ENCODE measurements at places on chromosomes 3 and 15. TPM values are rescaled to one million over a fixed set of nuclear protein-coding genes. Genes with fewer than 3 reads are reported as not detected.

The CYP1A1 gene
- not detected for polyA plus RNA-seq

The CCDC9B gene
- polyA plus RNA-seq, result 17.0 TPM

The POLQ gene
- polyA plus RNA-seq, result 2.5 TPM

The SATB1 gene
- polyA plus RNA-seq, result 44.9 TPM

The PRICKLE2 gene
- polyA plus RNA-seq, result 6.9 TPM

The MELTF gene
- polyA plus RNA-seq, result 5.7 TPM

The ADCY5 gene
- polyA plus RNA-seq, result 4.3 TPM

The SLC24A5 gene
- polyA plus RNA-seq, result not detected

The PCLAF gene
- polyA plus RNA-seq, result 27.1 TPM

The SLC27A2 gene
- polyA plus RNA-seq, result 0.09 TPM

The CAMKV gene
- 0.13 TPM for polyA plus RNA-seq

The BNIP2 gene
- 44.4 TPM for polyA plus RNA-seq

The TIPIN gene
- 12.0 TPM for polyA plus RNA-seq

The IGSF11 gene
- polyA plus RNA-seq, result 1.7 TPM

The CXCR6 gene
- 0.28 TPM for polyA plus RNA-seq

DNA sequence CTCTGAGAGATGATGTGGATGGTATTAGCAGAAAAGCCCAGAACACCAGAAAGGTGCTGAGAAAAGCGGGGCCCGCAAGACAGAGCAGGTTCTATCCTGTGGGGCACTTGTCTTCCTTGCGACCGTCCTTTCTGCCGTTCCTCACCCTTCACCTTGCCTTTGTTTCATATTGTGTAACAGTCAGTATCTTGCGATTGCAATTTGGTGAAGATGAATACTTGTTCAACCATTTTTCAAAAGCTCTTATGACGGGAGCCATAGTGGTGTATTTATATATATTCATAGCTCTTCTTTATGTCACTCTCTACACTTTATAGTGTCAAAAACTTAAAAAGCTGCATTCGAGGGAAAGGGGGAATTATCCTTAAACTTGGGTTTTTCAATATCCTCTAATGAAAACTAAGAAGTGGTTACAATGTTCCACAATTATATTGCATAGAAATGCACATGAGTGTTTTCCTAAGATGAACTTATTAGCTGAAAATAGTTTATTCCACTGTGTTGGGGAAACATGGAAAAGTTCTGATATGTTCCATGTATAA, 797 bp downstream of the MAP3K13 start:
- no peak for DNase-seq

GRCh38 chr3:31106204-31106603, 211.7 kb upstream of the GADL1 start:
- DNase-seq, result no peak

- DNase-seq, result no peak
These were observed 6.2 kb upstream of the CCDC80 start for GRCh38 chr3:112647122-112647521.

- DNase-seq, result no peak
These were observed 96.0 kb upstream of the CCDC80 start for GRCh38 chr3:112736805-112737566.

DNA sequence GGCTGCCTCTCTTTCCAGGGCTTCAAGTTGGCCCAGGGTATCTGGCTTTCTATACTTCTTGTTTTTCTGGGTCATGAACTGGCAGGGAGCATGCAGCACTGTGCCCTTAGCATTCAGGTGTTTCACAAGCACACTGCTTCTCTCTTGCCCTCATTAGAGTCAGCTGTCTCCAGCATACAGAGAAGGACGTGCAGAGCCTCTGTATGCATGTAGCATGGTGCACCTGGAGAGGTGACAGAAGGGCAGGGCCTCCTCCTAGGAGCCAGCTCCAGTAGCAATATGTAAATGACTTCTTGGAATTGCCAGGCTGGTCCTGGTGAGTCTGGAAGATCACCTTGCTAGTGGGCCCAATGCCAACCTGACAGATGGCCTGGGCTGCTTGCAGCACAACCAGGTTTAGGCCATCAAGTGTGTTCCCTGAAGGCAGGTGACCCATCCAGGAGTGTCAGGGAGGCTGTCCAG, 44.8 kb upstream of the ATP2C1 start:
- no peak for DNase-seq

GRCh38 chr15:40238532-40239403, at the start of gene PAK6:
Gene PAK6 (plus strand): TSS chr15:40239063. CDS start chr15:40264786, 25,723 bp downstream.
- no peak for DNase-seq

GRCh38 chr3:14290631-14291385, 111.6 kb upstream of the SLC6A6 start:
- DNase-seq, result no peak

DNA sequence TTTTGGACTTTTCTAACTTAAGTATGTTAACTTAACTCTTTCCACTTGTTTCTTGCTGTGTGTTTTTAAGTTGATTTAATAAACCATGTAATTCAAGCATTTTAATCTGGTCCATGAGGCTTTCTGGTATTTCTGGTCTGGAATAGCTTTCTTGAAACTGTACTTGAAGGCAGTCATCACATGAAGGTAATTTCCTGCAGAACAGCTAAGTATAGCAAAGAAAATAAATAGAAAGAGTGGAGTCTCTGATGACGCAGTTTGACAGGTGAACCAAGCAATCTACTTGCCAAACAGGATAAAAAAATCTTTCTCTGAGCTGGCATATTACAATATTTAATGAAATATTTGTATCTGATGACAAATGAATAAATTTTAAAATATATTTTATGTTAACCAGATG, 74.9 kb downstream of the BTLA start:
- DNase-seq, result no peak

DNA sequence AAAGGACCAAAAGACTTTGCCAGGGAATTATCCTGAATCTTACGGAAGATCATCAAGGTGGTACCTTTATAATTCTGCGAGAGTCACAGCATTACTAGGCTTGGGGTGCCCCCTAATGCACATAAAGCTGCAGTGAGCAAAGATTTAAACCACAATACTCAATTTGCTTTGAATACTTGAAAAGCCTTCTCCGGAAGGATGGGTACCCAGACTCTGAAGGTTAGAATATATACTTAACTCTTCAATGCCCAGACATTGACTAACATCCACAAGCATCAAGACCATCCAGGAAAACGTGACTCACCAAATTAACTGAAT, 117.8 kb upstream of the KCNH8 start:
- no peak for DNase-seq

DNA sequence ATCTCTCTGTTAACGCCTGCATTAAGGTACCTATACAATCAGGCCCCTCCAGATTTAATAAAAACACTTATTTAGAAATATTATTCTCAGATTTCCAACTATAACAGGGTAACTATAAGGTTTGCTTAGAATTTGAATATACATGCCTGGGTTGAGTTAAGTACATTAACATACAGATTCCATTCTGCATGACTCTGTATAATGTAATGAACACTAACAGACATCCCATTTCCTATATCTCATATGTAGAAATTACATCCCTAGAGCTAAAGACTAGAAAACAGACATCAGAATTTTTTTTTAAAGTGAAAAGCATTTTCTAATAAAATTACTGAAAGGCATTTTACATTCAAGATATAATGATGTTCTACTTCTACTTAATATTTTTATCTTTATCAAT, 162.5 kb downstream of the MECOM start:
- DNase-seq, result no peak

DNA sequence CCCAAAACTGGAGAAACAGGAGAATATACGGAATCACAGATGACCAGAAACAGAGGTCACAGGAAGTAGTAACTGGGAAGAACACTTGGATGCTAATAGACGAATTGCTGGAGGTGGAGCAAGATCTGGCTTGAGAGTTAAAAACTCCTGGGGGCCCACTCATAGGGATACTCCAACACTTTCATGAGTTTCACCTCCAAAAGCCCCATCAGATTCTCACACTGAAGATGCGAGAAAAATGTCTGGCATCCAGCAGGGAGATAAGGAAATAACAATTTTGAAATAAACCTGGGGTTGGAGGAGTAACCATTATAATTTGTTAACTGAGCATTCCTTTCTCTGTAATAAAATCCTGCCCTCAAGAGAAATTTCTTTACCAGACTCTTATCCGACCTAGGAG, 154.0 kb downstream of the ANXA2 start:
- no peak for DNase-seq

DNA sequence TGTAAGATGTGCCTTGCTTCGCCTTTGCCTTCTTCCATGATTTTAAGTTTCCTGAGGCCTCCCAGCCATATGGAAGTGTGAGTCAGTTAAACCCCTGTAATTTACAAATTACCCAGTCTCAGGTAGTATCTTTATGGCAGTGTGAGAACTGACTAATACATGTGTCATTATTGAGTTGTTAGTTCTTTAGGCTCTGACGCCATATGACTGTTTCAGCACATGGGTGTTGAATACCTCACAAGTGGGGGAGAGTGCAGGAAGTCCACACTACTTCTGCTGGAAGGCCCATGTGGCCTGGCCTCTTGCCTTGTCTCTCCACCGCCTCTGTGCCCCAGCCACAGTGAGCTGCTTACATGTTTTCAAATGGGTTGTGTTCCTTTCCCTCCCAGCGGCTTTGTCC, 28.5 kb downstream of the MFSD1 start:
- no peak for DNase-seq

DNA sequence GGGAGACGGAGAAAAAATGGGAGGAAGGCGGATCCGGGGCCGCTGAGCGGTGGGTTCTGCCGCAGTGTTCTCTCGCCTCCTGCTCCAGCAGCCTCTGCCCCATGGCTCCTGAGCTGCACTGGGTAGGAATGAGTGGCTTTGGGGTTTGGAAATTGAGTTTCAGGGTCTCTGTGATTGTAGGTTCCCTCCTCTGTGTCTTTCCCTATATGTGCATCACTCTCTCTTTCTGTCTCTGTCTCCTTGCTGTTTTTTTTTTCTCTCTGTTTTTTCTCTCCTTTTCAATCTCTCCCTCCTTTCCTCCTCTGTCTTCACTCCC, 1.9 kb downstream of the GRM7 start:
- no peak for DNase-seq

- DNase-seq, result no peak
These were observed 10.6 kb downstream of the TMEM158 start for GRCh38 chr3:45215466-45215865.

DNA sequence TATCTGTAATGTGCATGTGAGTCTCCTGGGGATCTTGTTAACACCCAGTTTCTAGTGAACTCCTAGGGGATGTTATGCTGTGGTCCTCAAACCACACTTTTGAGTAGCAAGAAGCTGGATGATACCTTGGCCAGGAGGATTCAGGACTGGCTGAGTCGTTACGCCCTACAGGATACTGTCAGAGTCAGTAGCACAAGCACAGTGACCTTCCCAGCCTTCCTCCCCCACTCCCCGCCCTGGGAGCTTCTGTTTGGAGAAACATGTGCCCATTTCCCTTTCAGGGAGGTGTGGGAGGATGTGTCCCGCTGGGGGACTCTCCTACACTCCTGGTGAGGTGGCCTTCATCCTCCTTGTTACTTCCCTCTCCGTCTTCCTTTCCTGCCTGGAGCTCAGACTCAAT, 76.4 kb upstream of the TRPM1 start:
- DNase-seq, result no peak

DNA sequence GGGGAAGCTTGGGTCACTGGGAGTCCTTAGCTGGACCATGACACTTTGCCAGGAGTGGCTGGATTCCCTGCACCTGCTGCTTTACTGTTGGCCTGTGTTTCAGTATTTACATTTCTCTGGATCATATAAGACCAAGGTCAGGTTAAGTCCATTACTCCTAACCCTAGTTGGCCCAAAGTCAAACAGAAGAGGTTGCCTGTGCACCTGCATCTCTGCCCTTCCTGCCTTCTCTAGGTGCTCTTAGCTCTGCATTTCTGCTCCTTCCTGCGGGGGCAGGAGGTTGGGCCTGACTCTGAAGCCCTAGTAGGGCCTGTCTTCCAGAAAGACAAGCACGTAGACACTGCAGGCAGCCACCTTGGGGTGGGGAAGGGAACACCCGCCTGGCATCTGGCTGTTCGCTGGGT, 124.3 kb downstream of the RPLP1 start:
- no peak for DNase-seq

- peak; percentile 86 for DNase-seq
These were observed 423.7 kb upstream of the SEMA6D start for GRCh38 chr15:47293466-47294162.

- no peak for DNase-seq
These were observed 227.6 kb upstream of the POU1F1 start for GRCh38 chr3:87503900-87504498.

GRCh38 chr3:171790574-171790897, 19.7 kb downstream of the PLD1 start:
- no peak for DNase-seq

- no peak for DNase-seq
These were observed 18.6 kb upstream of the AADAC start for GRCh38 chr3:151795276-151795675.

- peak; percentile 48 for DNase-seq
These were observed 172.5 kb upstream of the GADL1 start for GRCh38 chr3:31067004-31067403.

DNA sequence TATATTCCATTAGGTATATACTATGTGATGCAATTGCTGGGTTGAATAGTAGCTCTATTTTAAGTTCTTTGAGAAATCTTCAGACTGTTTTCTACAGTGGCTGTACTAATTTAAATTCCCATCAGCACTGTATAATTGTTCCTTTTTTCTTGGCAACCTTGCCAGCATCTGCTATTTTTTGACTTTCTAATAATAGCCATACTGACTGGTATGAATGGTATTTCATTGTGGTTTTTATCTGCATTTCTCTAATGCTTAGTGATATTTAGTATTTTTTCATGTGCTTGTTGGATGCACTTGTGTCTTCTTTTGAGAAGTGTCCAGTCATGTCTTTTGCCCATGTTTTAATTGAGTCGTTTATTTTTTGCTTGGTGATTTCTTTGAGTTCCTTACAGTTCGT, 145.1 kb upstream of the PLSCR5 start:
- DNase-seq, result no peak

DNA sequence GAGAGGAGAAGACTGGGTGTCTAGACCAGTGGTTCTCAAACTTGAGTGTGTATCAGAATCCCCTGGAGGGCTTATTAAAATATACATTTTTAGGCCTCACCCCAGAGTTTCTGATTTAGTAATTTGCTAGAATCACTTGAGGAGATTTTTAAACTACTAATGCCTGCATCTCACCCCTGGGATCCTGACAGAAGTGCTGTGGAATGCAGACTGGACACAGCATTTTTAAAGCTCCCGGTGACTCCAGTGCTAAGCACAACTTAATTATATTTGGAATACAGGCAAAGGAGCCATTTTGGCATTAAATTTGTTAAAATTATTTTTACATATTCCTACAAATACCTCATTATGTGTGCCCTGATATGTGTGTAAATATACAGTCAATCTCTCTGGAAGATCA, 26.7 kb upstream of the COL6A6 start:
- DNase-seq, result no peak

- no peak for DNase-seq
These were observed 66.3 kb upstream of the NANOGP8 start for GRCh38 chr15:35151381-35151780.

- no peak for DNase-seq
These were observed 23.7 kb downstream of the EXOSC7 start for GRCh38 chr3:44999782-45000181.

Measured in forelimb muscle (tissue), 1 donor.